ENCODE measurements at places on chromosomes 1 and 21. TPM values are rescaled to one million over a fixed set of nuclear protein-coding genes. Genes with fewer than 3 reads are reported as not detected.

DNA sequence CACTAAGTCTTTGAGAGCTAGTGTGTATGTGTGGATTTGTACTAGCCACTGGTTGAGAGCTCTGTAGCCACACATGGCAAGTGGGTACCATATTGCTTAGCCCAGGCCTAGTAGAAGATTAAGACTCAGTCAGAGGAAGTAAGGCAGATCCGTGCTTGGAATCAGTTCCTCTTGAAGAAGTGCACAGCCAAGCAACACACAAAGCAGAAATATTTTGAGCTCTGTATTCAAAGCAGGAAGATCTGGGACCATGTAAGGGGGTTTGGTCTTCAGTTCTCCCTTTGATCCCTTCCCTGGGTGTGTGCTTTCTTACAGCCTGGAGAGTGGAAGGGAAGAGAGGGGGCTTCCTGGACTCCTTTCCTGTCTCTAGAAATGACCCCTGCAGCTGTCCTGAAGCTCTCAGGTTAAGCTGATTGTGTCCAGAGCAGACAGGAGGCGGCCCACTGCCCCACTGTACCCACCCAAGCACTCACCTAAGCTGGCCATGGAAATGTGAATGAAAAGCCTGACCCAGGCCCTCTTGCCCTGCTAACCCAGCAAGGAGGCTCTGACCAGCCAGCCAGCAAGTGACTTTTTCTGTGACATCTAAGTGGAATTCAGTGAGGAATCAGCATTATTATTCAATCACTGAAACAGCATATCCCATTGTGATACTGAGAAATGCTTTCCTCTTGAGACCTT, 3.6 kb downstream of the ETS2 start:
- DNase-seq: no peak

GRCh38 chr1:160078512-160079195, 2.7 kb upstream of the KCNJ9 start:
- DNase-seq: no peak

DNA sequence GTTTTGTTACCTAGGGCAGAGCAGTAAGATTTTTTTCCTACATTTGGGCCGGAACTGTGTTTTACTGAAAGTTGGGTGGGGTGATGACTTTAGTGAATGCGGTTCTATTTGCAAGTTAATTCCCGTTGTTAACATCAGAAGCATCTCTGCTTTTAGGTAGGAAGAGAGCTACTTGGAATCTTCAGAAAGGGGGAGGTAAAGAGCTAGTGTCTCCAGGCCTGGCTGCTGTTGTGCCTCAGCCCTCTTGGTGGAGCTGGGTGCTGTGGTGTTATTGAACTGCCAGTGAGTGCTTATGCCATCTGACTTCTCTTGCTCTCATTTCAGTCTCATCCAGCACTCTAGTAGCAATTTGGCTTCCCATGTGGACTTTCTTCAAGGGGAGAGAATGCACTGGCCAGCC, 3.4 kb downstream of the KDM4A start:
- DNase-seq: no peak

- DNase-seq: no peak
Observed at GRCh38 chr1:232764458-232765251, 40.6 kb upstream of the MAP10 start.

- DNase-seq: no peak
Observed at GRCh38 chr1:2356401-2356800, 35.0 kb downstream of the MORN1 start.

DNA sequence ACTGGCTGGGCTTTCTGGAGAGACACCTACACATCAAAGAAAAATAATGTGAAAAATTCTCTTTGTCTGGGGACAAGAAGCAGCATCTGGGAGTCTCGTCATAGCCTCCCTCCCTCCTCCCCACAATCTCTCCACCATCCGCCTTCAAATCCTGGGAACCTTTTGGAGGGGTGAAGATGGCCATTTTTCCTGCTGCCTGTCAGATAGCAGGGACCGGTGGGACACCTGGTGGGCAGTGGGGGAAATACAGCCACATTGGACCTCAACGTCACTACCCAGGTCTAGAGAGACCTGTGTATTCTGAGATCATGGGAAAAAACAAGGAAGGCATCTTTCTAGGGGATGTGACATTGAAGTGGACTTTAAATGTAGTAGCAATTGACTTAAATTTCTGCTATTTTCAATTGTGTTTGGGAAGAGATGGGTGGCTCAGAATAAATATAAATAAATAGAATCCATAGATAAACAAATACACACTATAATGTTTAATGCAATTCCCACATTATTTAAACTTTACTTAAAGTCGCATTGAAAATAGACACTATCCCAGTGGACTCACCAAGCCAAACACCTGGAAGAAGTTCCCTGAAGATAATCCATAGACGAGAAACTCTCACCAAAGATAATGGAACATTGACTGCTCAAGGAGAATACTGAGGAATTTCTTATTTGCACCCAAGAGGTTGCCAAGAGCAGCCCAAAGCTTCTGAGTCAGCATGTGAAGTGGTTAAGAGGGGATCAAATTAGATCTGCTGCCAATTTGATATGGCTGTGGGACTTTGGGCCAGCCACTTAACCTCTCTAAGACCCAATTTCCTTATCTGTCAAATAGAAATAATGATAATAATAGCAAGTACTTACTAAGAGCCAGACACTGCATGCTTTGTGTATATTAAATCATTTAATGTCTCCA, 147.6 kb upstream of the CAMK1G start:
- peak; percentile 87 for DNase-seq

DNA sequence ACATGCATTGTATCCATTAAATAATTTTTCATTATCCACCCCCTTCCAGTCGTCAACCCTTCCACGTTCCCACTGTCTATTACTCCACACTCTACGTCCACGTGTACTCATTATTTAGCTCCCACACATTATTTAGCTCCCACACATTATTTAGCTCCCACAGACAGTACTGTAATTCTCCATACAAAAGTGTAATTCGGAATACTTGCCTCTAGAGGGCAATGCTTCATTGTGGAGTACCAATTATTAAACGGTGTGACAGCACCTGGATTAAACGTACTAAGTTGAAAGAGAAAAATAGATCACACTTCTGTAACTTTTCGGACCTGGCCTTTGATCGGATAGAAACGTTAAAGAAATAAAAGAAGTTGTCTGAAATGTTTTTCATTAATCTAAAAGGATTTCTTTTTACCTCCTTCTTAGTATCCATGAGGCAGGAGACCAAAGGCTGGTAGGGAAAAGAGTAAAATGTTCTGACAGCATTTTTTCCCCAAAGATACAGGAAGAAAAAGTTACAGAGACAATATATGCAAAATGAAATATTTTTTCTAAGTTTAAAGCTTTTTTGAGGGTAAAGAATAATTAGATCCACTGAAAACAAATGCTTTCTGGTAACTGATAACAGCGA, 99.2 kb downstream of the LHX8 start:
- no peak for DNase-seq

DNA sequence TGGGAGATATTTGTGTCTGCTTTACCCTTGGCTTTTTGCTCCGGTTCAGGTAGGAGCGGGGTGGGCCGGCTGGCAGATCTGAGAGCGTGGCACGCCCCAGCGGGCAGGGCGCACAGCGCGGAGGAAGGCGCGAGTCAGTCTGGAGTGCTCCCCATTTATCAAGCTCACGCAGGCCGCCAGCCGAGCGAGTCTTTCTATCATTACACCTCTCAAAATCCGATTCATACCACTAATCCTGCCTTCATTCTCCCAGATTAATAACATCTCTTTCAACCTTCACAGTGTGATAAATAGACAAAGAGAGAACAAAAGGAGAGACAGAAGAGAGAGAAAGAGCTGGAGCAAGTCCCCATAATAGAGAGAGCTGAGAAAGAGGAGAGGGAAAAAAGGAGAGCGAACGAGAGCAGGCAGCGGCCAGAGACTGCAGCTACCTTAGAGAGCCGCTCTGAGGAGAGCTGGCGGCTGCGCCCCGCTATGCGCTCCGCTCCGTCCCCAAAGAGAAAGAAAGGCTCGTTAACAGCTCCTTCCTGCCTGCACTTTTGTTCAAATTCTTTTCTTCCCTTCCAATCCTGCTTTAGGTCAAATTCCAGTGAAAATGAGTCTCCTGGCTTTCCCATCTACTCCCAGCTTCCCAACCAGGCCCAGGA, 48.0 kb downstream of the DMAP1 start:
- no peak for DNase-seq

- no peak for DNase-seq
Observed at GRCh38 chr1:116322752-116323405, 50.2 kb upstream of the ATP1A1 start.

GRCh38 chr1:11299225-11299574, 26.2 kb downstream of the UBIAD1 start:
- no peak for DNase-seq

- no peak for DNase-seq
Observed at GRCh38 chr1:39282537-39283216, 78.2 kb downstream of the MACF1 start.

- DNase-seq: no peak
Observed at GRCh38 chr1:177780096-177780700, 189.7 kb downstream of the SEC16B start.

DNA sequence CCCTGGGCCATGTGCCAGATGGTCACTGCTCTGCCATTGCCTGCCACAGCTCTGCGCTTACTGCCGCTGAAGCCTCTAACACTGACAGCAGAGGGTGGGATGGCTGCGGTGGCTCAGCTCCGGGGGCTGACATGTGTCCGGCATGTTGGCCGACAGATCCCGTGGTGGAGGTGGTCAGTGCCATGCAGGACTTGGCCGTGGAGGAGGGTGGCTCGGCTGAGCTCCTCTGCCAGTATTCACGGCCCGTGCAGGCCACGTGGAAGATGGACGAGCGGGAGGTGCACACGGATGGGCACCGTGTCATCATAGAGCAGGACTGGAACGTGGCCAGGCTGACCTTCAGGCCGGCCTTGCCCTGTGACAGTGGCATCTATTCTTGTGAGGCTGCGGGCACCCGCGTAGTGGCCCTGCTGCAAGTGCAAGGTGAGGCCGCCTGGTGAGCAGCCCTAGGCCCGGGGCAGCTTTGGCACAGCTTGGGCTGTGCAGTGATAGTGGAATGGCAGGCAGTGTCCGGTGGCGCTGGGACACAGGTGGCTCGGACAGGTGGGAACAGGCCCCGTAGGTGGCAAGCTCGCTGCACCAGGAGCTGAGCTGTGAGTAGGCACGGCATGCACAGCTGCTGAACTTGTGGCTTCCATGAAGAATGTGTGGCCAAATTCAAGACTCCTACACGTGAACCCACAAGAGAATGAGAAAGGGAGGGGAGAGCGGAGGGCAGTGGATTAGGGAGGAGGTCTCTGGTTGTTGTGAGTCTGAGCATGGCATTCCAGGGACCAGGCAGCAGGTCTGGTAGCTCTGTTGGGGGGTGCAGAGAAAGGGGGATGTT, 91.8 kb downstream of the TRIM11 start:
- DNase-seq: no peak

GRCh38 chr1:36327421-36328087, 4.1 kb upstream of the EVA1B start:
- no peak for DNase-seq

Gene MASP2
- 0.14 TPM for total RNA-seq

Gene AMY1A
- not detected for total RNA-seq

Gene NBPF10
- total RNA-seq: 2.1 TPM

Gene PBXIP1
- total RNA-seq: 18.5 TPM

Gene CFAP141
- total RNA-seq: not detected

Gene OR2L5
- total RNA-seq: not detected

Gene GRIK1
- total RNA-seq: 0.77 TPM

Gene U2AF1
- 37.5 TPM for total RNA-seq

Gene ST6GALNAC3
- total RNA-seq: 19.4 TPM

Gene TMCC2
- 16.1 TPM for total RNA-seq

Gene GPR37L1
- total RNA-seq: 0.05 TPM

Data from neural crest cell (in vitro differentiated cells).